Erythroblast (primary cell): ENCODE measurements at places on chromosomes 12 and 14.

DNA sequence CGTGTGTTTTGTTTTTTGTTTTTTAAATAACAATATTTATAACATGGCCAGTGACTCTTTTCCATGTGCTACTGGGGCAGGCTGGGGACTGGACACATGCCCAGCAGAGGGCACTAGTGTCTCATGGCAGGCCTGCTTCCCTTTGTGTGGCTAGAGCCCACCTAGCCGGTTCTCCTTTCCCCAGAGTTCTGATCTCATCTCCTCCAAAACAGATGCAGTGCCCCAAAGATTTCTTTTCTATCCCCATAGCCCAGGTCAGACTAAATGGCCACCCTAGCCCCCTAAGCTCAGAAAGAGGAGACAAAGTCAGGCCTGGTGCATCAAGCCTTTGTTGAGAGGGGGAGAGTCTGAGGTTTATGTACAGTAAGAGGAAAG lies 21.2 kb downstream of the PRPF40B start:
- peak; percentile 89 for DNase-seq

GRCh38 chr12:112909693-112910092 lies 2.9 kb downstream of the OAS1 start:
- no peak for DNase-seq

DNA sequence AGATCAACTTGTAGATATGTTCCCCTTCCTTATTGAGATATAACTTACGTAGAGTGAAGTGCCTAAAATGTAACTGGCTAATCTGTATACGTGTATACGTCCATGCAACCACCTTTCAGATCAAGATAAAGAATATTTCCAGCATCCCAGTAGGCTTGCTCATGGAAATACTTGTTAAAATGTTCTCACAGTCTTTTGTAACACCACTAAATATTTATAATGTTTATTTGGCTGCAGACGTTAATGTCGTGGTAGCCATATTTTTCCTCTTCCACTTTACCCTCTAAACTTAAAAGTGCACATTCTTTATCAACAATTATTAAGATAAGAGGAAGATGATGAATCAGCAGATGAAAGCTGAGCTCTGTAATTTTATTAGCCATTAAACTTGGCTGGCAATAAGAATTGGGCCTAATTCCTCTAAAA lies 447.4 kb downstream of the AEBP2 start:
- DNase-seq = no peak

- no peak for DNase-seq
Measured at GRCh38 chr14:30185832-30186231, 258.2 kb upstream of the PRKD1 start.

- DNase-seq = no peak
Measured at GRCh38 chr12:130385193-130385592, 47.5 kb downstream of the PIWIL1 start.

GRCh38 chr12:114420944-114421335 lies 15.0 kb upstream of the TBX5 start:
- no peak for DNase-seq

DNA sequence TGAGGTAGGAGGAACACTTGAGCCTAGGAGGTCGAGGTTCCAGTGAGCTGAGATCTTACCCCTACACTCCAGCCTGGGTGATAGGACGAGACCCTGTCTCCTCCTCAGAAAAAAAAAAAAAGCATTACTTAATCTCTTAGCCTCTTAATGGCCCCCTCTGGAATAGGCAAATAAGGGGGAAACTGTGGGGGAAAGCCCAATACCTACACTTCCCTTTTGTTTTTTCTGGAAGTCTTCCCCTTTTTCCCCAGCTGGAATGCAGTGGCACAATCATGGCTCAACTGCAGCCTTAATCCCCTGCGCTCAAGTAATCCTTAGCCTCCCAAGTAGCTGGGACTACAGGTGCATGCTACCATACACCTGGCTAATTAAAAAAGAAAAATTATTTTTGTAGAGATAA lies 32.2 kb downstream of the RCOR1 start:
- no peak for DNase-seq

- no peak for DNase-seq
Measured at GRCh38 chr12:122204167-122205052, 901 bp downstream of the B3GNT4 start.

DNA sequence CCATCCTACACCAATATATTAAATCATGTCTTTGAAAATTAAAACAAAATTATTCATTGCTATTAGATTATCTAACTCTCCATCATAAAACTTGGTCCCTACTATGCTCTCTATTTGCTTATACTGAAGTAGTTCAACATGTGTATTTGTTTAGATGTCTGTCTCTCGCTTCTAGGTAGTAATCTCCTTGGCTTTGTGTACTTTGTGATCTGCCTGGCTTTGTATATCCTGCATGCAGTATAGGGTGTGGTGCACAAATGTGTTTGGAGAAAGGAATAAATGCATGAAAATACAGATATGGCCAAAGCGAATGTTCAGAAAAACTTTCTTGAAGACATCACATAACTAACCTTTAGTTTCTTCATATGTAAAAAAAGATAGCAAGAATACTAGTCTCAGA lies 246.6 kb upstream of the LRFN5 start:
- DNase-seq = no peak

DNA sequence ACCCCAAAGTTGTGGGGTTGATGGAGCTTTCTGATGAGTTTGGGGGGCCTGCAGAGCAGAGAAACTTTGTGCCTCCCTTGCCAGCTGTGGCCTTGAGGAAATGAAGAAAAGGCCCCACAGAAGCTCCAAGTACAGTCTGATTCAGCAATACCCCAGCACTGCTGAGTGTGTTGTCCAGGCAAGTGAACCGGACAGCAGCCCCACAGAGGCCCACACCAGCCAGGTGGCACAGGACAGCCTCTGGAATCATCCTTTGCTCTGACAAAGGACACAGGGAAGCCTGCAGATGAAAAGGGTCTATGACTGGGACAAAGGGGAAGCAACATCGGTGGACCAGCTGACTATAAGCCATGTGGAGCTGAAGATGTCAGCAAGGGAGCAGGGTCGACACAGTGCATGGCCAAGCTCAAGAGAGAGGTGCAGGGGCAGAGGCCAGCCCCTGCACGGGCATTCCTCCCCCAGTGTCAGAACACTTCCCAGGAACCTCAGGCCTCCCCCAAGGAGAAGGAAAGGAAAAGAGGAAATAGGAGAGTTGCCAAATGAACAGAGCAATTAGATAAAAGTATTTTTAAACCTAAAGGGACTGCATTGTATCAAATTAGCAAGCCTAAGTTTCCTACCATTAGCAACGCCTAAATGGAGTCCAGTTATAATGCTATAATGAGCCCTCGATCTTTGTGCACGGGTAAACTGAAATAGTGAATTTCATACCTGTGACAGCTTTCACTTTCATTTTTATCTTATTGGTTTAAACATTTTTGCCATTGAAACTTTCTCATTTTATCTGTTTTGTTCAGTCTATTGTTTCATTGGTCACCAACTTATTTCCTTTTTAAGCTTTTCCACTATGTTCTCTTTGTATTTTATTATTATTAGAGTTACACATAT lies 46.3 kb upstream of the PTGDR start:
- DNase-seq = no peak

GRCh38 chr14:51897791-51898355 lies 37.5 kb downstream of the GNG2 start:
- no peak for DNase-seq

- DNase-seq = peak; percentile 66
Measured at GRCh38 chr12:69688471-69689427, 10.4 kb downstream of the BEST3 start.

GRCh38 chr14:85300107-85300506 lies 229.8 kb upstream of the FLRT2 start:
- DNase-seq = no peak

GRCh38 chr14:23670481-23670880 lies 34.3 kb downstream of the DHRS2 start:
- DNase-seq = no peak

DNA sequence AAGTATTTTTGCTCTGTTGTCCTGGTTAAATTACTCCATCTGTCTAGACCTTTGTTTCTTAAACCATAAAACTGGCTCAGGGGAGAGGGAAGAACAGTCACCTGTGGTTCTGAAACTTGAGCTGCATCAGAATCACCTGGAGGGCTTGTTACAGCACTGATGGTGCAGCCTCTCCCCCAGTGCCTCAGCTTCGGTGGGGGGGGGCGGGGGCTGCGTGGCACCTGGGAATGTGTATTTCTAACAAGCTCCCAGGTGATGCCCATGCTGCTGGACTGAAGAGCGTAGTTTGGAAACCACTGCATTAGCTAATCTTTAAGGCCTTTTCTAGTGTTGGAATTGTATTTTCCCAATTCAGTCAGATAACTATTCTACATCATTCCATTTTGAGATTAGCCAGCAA lies 42.7 kb downstream of the GPHB5 start:
- DNase-seq = no peak

GRCh38 chr12:108461058-108461660 lies 53.9 kb upstream of the FICD start:
- no peak for DNase-seq

- DNase-seq = no peak
Measured at GRCh38 chr14:74261288-74261687, 22.0 kb downstream of the VSX2 start.

DNA sequence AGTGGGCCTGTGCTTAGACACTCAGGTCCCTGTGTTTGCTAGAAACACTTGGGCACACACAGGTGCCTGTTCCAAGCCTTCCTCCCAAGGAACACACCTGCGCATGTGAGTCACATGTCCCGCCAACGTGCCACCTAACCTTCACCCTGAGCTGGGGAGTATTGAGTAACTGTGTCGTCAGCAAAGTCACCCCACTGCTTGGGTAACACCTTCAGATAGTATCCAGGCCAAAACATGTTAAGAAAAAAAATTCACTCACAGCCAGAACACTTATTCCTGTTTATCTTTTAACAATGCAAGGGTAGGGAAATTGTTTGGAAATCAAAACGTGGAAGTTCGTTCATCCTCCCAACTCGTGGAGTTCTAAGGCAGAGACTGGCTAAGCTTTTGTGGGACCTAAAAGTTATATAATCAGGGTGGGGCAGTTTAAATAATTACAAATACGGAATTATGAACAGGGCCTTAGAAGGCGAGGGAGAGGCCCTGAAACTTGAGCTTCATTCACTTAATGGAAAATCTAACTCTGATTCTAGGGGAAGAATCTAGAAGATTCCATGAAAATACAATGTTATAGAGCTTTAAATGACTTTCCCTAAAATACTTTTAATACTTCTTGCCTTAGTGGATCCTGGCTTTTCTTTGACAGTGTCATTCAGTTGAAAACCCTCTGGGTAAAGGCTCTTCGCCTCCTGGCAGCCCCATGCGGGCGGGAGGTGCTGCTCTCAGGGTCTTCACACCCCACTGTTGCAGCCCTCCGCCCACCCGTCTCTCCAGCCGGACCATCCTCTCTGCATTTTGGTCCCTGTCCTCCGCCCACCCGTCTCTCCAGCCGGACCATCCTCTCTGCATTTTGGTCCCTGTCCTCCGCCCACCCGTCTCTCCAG lies 30.3 kb upstream of the ADIPOR2 start:
- peak; percentile 71 for DNase-seq

GRCh38 chr14:59020382-59020781 lies 168.1 kb upstream of the DAAM1 start:
- DNase-seq = peak; percentile 1

DNA sequence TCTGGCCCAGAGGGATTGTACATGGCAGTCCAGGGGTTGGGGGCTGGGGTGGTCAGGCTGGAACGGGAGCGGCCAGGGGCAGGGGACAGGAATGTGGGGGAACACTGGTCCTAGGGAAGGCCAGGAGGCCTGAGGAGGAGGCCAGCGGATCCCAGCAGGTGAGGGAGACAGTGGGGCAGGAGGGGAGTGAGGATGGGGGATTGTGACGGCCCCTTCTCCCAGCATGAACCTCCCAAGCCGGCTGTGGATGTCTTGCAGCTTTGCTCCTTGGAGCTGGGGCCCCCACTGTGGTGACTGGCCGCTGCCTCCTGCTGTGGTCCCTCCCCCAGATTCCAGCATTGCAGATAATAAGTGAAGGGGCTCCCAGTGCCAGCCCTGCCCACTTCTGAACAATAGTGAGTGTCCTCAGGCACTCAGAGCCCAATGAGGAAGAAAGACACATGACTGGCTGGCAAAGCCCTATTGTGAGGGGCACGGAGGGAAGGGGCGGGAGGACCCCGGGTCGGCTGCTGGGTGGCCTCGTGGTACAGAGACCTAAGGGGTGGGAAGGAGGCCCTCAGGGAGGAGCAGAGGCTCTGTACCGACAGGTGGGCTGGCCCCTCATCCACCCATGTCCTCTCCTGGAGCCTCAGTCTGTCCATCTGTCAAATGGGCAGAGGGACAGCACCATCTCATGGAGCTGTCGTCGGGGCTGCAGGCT lies 215.0 kb downstream of the KIF26A start:
- DNase-seq = no peak

DNA sequence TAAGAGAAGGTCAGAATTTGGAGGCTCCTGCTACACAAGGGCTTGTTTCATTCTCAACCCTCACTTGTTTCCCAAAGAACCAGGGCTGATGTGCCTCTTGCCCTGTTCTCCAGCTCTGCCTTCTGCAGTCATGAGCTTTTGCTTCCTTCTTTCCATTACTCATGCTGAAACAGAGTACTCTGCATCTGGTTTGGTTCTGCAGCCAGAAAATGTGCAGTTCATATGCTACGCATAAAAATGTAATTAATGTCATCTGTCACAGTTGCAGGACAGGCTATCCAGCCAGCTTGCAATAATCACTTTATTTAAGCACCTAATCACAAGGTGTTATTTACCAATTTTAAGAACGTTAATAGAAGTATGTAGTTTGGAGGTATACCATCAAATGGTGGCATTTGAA lies 150.2 kb downstream of the SRGAP1 start:
- DNase-seq = no peak

DNA sequence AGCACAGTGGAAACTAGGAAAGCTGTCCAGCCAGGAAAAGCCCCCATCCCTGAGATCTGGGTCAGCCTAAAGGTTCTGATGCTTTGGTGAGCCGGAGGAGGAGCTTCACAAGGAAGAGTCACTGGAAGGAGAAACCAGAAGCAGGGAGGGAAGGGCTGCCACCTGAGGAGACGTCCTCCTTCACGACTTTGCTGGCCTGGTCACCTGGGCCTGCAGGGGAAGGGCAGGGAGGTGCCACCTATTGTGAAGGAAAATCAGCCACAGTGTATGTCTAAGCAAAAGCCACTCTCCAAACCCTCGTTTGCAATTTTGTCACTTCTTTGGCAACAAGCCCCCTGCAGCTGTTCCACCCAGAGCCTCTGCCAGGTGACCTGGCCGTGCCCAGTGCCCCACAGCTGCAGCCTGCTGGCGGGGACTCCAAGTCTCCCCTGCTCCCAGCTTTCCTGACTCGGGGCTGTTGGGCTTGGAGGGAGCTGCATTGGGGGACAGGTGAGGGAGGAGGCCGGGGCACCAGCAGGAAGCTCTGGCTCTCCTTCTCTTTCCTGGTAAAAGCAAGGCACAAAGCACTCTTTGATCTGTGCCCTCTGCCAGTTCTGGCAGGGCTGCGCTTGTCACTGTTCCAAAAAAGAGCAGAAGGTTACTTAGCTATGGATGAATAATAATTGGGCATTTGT lies 120.9 kb upstream of the BCL2L14 start:
- DNase-seq = no peak

GRCh38 chr14:105978618-105979295 lies 452.4 kb downstream of the TMEM121 start:
- no peak for DNase-seq

GRCh38 chr12:1369938-1370500 lies 224.4 kb downstream of the FBXL14 start:
- no peak for DNase-seq
